ENCODE measurements at places on chromosomes 1 and 21.

GRCh38 chr1:34970829-34971228, 14.3 kb downstream of the TMEM35B start:
- DNase-seq, result no peak

DNA sequence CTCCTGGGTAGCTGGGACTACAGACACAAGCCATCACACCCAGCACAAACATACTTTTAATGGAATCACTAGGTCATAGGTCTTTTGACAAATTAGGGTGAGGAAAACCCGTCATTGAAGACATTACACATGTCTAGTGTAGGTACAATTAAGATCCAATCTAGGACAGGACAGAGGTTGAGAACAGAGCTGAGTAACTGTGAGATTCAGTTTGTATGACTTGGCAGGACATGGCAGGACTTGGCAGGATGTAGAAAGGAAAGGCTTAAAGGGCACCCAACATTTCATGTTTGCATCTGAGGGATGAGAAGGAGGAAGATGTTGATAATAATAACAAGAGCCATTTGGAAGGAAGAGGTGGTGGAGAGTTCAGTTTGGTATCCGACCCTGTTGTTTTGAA, 483.8 kb downstream of the PCP4 start:
- DNase-seq, result no peak

GRCh38 chr1:81635816-81636215, 164.9 kb upstream of the ADGRL2 start:
- DNase-seq, result no peak

GRCh38 chr1:90154711-90155110, 159.8 kb downstream of the ZNF326 start:
- no peak for DNase-seq

GRCh38 chr1:54310439-54311328, 95.5 kb downstream of the SSBP3 start:
- DNase-seq, result no peak

- DNase-seq, result no peak
Measured at GRCh38 chr1:203930342-203930741, 68.9 kb downstream of the SNRPE start.

GRCh38 chr1:115428676-115429075, 90.6 kb upstream of the NGF start:
- no peak for DNase-seq

GRCh38 chr1:183593356-183593755, 3.1 kb upstream of the NCF2 start:
- no peak for DNase-seq

DNA sequence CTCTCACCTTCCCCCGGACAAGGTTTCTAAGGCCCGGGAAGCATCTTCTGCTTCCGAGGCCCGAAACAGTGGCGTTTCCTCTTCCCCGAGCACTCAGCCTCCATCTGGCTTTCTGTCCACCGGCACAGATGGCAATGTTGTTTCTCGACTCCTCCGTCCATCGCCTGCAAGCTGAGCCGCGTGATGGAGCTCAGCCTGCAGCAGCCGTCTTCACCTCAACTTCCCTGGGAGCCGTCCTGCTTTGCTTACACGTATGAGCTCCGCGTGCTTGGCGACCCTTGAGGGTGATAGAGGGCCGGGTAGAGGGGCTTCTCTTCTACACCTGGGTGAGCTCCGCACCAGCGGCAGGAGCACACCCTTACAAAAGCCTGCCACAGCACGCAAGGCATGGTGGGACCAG, 80.4 kb downstream of the AJAP1 start:
- DNase-seq, result no peak

- no peak for DNase-seq
Measured at GRCh38 chr1:18475234-18475905, 5.4 kb upstream of the KLHDC7A start.

- no peak for DNase-seq
Measured at GRCh38 chr1:75672108-75672507, 52.4 kb upstream of the ACADM start.

DNA sequence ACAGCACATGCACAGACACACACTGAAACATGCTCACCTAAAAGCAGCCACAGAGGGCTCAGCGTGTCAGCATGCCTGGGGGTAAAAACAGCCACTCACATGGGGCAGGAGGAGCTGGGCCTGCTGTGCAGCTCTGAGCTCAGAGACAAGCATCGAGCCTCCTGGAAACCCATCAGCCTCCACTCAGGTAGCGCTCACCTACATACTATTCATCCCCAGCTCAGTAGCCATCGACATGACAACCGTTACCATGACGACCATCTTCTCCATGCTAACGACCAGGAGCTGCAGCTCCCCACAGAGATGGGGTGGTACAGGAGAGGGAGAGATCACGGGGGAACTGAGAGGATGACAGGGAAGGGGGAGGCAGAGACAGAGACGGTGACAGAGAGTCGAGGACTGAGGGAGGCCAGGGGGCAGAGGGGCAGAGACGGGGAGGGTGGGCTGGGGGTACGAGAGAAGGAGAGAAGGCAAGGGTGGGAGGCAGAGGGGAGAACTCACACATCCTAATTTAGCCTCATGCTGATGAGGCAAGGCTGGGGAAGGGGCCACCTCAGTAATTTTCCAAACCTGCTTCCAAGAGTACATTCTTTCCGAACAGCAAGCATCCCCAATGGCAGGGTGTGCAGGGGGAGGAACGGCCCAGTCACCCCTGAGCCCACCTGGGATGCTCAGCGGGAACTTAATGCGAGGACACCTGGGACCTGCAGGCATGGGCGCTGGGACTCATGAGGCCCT, 28.4 kb downstream of the SDC3 start:
- no peak for DNase-seq

DNA sequence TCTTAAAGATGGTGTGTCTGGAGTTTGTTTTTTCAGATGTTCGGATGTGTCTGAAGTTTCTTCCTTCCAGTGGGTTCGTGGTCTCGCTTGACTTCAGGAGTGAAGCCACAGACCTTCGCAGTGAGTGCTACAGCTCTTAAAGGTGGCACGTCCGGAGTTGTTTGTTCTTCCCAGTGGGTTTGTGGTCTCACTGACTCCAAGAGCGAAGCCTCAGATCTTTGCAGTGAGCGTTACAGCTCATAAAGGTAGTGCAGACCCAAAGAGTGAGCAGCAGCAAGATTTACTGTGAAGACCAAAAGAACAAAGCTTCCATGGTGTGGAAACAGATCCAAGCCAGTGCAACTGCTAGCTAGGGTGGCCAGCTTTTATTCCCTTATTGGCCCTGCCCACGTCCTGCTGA, 1430.4 kb upstream of the B3GALT2 start:
- DNase-seq, result no peak

- DNase-seq, result no peak
Measured at GRCh38 chr1:205690122-205690756, 9.9 kb upstream of the SLC45A3 start.

DNA sequence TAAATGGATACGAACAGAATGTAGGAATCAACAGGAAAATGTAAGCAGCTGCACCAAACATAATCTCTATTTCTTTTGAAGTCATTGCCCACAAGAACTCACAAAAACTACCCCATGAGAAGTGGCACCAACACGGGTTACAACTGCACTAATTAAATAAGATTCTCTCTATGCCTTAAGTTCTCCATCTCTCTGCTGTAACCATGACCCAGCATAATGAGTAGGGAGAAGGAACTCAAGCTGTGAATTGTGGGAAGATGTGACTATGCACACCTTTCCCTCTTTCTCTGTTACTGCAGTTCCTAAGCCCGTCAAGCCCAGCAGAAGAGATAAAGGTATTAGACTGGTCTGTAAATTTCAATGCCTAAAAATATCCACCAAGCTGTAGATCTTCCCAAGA, 614.0 kb downstream of the USP25 start:
- DNase-seq, result no peak

Data from right lung (tissue), 10 donors.